ENCODE measurements at places on chromosomes 12 and 14.
A peak's percentile ranks its signal among the peaks of the same experiment; 100 is the strongest.

GRCh38 chr12:47509398-47509851 lies 196.4 kb downstream of the RPAP3 start:
- no peak for DNase-seq

DNA sequence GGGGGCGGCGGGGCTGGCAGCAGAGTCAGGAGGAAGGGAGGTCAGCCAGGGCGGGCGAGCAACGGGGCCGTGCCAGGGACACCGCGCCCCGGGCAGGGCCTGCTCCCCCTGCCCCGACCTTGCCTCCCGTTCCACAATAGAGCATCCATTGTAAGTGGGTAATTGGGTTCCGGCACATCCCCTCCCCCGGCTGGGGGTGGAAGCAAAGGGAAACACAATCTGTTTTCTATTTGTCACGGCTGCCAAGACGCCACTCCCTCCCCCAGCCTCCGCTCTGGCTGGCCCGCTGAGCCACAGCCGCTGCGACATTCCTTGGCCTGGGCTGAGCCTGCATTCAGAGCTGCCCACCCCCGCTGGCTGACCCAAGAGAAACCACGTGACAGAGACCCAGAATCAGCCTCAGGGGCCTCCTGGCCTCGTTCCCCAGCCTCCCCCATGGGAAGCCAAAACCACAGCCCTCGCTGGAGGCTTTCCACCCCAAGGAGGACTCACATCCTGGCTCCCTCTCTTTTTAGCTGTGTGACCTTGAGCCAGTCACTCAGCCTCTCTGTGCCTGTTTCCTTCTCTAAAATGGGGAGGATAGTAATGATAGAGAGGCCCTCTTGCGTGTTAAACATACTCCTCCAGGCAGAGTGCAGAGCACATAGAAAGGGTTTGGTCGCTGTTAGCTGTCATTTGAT lies 117.6 kb downstream of the SCARB1 start:
- DNase-seq = peak; percentile 76

- no peak for DNase-seq
Observed at GRCh38 chr14:44279357-44279756, 227.7 kb downstream of the FSCB start.

GRCh38 chr12:112140728-112141127 lies 15.4 kb downstream of the TRAFD1 start:
- DNase-seq = no peak

- no peak for DNase-seq
Observed at GRCh38 chr12:32191445-32191844, 84.8 kb downstream of the BICD1 start.

- no peak for DNase-seq
Observed at GRCh38 chr14:89377544-89377943, 39.5 kb downstream of the FOXN3 start.

DNA sequence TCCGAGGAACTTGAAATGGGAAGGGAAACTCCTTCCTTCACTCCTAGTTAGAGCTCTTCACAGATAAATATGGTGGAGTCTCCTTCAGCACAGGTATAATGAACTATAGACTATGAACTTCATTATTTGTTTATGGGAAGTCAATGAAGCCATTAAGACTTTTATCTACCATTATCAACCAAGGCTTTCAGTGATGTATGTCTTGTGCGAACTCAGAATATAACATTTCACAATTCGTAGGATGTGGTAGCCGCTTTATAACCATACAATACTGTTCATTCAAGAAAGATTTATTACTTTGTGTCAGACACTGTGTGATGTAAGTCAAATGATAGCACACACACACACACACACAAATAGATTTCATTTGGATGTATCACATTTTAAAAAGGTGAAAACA lies 24.8 kb upstream of the ETNK1 start:
- no peak for DNase-seq

Measured in NCI-H2081 (cell line).